Omental fat pad (tissue), 4 donors: ENCODE measurements at places on chromosomes 7 and 10. TPM values are rescaled to one million over a fixed set of nuclear protein-coding genes. Genes with fewer than 3 reads are reported as not detected.

DNA sequence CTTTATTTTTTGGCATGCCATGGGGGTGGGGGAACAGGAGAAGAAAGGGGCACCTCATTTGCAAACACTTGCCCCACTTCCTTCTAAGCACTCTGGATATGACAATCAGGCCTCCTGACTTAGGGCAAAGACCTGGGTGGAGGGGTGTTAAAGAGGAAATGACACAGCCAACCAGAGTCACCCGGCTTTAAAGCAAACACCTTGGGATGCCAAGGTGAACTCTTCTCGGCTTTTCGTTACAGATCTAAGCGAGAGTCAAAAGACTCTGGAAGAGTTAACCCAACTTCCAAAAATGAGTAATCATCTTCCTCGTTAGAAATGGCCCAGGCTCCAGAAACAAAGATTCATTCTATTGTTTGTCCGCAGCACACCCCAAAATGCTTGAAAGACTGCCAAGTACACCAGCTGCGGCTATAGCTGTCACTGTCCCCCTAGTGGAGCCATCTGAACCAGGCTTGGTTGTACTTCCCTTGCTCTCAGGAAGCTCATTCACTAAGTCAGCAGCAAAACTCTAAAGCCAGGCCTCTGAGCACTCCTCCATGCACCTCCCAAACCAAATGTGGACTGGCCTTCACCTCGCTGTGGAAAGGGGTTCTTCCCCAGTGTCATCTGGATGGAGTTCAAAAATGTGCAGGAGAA is 24.8 kb downstream of the FAM53B start:
- no peak for DNase-seq

DNA sequence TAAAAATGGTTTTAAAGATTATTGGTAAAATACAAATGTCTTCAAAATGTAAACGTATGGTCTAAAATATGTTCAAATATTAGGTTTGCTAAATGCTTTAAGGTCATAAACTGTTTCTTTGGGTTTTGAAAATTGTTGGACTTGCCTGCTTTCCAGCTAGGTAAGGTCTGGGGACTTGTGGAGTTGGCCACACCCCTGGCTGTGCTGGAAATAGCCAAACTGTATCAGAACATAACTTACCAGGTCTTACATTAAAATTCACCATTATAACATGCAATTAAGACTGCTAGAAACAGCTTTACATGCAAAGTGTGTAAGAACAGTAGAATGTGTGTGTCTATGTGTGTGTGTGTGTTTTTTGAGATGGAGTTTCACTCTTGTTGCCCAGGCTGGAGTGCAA is 29.7 kb upstream of the BNIP3 start:
- DNase-seq, result no peak

GRCh38 chr10:71083716-71083975 is 128.7 kb upstream of the UNC5B start:
- no peak for DNase-seq

The PLEKHS1 gene
- total RNA-seq, result not detected

- no peak for DNase-seq
Observed at GRCh38 chr7:17493446-17493845, 195.0 kb downstream of the AHR start.

The C10orf53 gene
- total RNA-seq, result not detected

The GPC2 gene
- 0.48 TPM for total RNA-seq

The CLDN4 gene
- 0.65 TPM for total RNA-seq

The MBL2 gene
- not detected for total RNA-seq

DNA sequence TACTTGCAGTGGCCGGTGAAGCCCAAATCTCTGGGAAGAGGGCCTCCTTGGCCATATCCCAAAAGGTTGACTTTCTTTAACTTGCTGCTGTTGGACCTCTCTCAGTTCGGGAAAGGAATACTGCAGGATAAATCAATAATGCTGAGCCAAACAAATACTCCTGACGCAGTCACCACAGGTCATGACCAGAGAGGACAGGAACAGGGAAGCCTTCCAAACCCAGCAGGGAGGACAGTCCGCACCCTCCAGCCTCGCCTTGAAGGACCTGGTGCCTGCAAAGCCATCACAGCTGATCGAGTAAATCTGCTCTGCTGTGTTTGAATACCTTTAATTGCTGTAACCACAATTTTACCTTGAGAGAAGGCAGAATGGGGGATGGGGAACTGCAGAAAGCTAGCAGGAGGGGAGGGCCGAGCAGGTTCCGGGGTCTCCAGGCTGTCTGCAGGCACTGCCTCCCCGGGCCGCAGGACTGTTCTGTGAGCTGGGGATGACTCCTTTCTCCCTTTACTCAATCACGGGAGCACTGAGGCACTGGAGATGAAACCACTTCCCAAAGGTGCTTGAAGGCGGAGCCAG is 20.8 kb upstream of the INSIG1 start:
- no peak for DNase-seq

- no peak for DNase-seq
Observed at GRCh38 chr10:69292459-69292858, 14.2 kb downstream of the HK1 start.

The SRRM3 gene
- 2.7 TPM for total RNA-seq

DNA sequence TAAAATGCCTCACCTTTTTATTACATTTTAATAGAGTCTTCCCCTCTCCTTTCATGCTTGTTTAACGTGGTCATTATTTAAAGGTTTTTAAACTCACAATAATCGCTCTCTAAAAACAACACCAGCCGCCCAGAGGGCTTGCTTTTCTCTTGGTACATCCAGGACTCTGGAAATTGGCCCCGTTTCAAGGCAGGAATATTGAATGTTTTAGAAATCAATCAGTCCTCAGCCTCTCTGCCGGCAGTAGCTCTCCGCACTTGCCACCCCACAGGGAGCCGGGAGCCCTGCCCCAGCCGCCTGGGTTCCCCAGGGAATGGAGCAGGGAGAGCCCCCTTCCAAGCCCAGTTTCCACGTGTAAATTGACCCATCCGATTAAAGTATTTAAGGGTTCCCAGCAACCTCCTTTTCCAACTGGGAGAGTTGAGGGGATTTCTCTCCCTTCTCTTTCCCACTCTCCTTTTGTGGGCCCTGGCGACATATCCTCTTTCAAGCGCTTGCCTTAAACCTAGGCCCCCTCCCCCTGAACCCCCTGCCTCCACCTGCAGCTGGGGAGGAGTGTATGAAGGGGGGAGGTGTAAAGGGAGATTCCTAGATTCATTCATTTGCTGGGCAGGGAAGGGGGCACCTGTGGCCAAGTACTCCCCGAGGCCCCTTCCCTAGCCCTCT is 1.9 kb downstream of the FGF8 start:
- no peak for DNase-seq

GRCh38 chr10:15954188-15954587 is 93.9 kb upstream of the MINDY3 start:
- no peak for DNase-seq

The SUN3 gene
- not detected for total RNA-seq

DNA sequence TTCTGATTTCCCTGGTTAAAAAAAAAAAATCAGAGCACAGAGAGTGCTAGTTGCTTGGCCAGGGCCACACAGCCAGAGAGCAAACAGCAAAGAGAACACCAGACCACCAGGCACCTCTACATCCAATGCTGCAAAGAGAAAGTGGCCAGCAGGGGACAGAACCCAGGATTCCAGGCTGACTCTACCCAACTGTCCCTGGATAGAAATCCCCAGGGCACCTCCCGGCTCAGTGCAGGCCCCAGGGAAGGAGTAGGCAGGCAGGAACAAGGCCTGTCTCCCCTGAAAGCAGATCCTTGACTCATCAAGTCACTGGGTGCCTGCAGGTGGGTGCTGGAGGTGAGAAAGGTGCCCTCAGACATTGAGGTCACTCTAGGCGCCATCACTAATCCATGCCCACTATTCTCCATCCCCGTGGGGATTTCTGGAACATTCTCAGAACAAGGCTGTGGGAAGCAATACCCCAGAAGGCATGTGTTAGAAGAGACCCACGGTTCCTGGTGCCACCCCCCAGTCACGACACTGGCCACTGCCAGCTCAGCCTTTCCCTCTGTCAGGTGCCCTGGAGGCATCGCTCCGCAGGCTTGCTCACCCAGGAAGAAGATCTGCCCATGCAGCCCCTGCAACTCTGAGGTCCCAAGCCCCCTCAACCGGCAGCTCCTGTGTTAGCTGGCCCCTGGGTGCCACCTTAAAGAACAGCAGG is 154.8 kb downstream of the GRID1 start:
- no peak for DNase-seq

DNA sequence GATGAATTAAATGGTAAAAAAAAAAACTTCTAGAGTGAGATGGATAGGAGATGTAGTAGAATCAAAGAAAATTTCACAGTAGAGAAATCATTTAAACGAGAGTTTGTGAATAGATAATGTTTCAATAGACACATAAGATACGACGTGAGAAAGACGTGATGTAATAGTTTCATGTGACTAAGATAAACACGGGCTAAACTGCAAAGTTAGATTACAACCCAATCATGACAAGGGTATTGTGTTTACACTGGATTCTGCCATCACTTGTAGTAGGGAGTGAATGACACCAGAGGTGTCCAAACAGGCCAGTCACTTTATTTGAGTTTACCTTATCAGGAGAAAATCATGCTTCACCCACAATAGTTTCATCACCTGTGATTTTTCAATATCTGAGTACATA is 21.6 kb downstream of the SEMA3D start:
- DNase-seq, result no peak

DNA sequence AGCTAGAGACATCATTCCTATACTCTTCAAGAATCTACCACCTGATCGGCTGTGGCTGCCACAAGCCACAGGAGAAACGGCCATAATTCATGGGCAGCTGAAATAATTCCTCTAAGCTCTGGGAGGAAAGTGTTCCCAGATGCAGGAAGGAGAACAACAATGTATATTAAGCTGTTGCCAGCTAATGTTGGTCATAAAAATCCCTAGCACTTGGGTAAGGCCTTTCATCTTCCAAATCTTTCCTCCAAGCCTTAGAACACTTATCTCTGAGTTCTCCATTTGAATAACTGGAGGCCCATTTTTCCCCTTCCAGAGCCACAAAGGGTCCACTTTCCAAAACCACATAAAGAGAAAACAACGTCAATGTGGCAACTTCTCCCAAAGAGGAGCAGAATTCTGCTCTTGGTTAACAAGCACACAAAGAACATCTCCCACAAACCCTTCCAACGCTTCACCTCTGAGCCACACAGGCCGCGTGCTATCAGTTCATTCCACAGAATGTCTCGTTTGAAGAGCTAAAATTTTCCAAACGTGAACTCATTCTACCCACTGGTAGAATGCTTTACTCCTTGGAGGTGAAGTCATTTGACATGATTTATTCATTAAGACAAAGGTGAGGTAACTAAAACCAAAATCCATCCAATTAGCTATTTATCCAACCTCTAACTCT is 11.2 kb downstream of the KCNMA1 start:
- DNase-seq, result no peak

DNA sequence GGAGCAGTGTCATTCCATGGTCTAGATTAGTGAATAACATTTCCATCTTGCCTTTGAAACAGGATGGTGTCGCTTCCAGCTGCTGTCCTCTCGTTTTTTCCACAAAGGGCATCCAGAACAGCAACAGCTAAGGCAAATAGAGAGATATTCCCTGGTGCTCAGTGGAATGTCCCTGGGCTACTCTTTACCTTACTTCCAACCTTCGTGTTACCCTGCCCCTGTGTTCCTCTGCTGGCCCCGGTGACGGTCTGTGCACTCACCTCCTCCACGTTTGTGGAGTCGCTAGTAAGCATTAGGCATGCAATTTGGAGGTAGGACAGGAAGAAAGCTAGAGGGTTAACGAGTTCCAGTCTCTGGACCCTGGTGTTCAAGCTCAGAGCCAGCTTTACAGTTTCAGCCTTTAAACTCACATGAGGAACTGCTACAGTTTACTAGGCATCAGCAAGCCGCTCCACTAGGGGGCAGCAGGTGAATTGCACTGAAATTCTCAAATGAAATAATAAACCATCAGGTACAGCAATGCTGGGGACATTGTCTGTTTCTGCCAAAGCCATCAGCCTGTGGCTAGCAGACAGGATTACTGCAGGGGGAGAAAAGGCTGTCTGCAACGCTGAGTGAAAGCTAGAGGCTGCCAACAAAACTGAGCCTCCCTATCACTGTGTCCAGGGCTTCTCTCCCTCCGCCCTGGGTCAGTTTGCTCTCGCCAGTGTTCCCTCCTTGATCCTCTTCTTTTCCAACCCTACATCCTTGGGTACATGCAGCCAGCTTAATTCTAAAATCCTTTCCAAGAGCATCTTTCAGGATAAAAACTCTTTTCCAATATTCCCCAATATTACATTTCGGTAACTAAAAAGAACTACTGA is 9.0 kb downstream of the MRPL32 start:
- DNase-seq, result peak; percentile 94

DNA sequence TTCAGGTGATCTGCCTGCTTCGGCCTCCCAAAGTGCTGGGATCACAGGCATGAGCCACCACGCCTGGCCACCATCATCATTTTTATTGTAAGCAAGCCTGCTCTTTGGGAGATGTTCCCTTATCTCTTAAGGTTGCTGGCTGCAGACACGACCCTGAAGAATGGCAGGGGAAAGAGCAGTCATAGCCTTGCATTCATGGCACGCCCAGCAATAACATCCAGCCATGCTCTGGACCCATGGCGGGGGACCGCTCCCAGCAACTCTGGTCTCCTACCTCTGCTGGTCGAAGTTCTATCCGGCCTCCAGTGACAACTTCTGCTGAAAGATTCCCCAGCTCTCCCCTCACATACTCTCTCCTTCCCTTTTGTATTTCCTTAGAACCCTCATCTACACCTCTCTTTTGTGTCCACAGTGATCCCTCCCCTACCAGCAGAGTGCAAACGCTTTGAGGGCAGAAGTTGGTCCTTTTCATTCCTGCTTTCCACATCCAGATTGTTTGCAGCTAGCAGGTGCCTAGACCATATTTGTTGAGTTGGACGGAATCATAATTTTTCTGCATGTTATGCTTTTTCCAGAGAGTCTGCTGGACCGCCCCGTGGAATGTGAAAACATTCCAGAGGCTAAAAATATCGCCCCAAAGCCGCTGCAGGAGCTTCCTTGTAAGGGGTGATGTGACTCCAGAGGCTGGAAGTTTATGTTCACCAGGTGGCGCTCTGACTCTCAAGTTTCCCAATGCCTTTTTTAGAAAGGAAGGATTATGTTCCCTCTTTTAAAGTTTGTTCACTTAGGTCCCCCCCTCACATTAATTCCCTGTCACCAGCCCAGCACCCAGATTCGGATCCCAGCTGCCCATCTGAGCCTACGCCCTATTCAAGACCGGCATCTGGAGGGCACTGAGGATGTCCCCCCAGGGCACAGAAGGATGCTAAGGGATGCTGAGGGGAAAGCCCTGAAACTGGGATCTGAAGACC is 4.3 kb upstream of the MARVELD1 start:
- peak; percentile 68 for DNase-seq

The CDNF gene
- total RNA-seq, result 7.3 TPM

GRCh38 chr7:30918676-30919075 is 7.0 kb downstream of the AQP1 start:
- no peak for DNase-seq

DNA sequence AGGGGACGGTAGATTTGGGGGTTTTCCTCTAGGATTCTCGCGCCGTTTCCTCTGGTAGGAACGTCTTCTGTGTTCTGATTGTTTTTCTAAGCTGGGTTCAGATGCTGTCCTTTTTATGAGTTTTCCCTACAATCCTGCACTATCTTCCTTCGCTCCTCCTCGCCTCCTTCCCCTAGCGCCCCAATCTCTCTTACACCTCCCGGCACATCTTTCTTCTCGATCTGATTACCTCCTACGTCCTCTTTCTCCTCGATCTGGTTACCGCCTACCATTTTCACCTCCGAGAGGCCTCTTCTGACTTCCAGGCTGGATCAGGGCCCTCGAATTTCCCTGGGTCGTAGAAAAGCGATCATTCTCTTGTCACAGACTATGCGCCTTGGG is 413 bp downstream of the BUD31 start:
- no peak for DNase-seq
